ENCODE measurements at places on chromosomes 4 and X. TPM values are rescaled to one million over a fixed set of nuclear protein-coding genes. Genes with fewer than 3 reads are reported as not detected.

The CCDC149 gene
- 15.3 TPM for total RNA-seq

The ALB gene
- 0.59 TPM for total RNA-seq

The PNMA6A gene
- total RNA-seq, result 5.2 TPM

The AKAP17A gene
- 77.0 TPM for total RNA-seq

The SOD3 gene
- 5.8 TPM for total RNA-seq

The NDUFA1 gene
- 54.7 TPM for total RNA-seq

The MAGIX gene
- 6.3 TPM for total RNA-seq

The FAM193A gene
- 48.1 TPM for total RNA-seq

The GUCY1B1 gene
- total RNA-seq, result 18.6 TPM

The TCEANC gene
- total RNA-seq, result 3.8 TPM

The CSAG1 gene
- total RNA-seq, result not detected

The GAGE12F gene
- total RNA-seq, result not detected

The RAB9B gene
- total RNA-seq, result 1.9 TPM

The MAGEC2 gene
- not detected for total RNA-seq

The TMEM47 gene
- total RNA-seq, result 11.8 TPM

The KLHL13 gene
- total RNA-seq, result 5.6 TPM

The H2BW2 gene
- not detected for total RNA-seq

The BGN gene
- 121 TPM for total RNA-seq

The MAGEB10 gene
- total RNA-seq, result not detected

The PRPS1 gene
- 30.0 TPM for total RNA-seq

The NOCT gene
- total RNA-seq, result 8.6 TPM

Data from mesothelial cell of epicardium (in vitro differentiated cells).